Panc1 (cell line): ENCODE measurements at places on chromosomes 3 and 15. TPM values are rescaled to one million over a fixed set of nuclear protein-coding genes. Genes with fewer than 3 reads are reported as not detected.
A peak's percentile ranks its signal among the peaks of the same experiment; 100 is the strongest.

DNA sequence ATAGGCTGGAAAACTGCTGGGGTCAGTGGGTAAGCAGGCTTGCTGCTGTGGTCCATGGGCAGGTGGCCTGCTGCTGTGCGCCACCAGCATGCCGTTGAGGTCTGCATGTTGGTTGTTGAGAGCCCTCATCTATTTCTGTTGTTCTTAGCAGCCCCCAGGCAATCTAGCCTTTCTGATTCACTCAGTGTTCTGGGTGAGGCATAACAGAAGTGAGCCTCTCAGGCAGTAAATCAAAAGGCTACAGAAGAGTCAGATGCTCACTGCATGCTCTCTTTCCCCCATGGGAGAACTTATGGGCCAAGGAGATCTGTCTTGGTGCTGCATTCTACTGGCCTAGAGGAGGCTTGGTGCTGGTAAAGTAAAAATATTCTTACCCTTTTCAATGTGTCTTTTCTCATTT is 67.8 kb upstream of the ATP10A start:
- no peaks in the 10 kb centered on the region for H3K4me1 ChIP-seq
- no peak overlapping the region for H3K4me3 ChIP-seq
- H3K27me3 ChIP-seq, result no peaks in the 10 kb centered on the region
- H3K27ac ChIP-seq, result no peak overlapping the region
- DNase-seq, result no peak

DNA sequence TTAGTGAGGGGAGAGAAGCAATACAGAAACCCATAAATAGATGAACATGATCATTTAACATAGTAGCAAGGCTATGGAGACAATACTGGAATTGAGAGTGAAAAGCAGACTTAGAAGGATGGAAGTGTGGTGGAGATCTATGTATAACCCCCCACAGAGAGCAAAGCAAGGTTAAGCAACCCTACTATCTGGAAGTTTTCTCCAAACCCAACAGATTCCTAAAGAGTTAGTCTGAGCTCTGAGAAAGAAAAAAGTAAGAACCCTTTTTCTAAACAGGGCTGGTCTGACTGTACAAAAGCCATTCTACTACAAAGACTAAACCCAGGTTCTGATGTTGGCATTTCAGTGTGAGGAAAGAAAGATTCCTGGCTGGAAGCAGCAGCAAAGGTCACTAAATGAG is 153.2 kb downstream of the WNT5A start:
- H3K4me3 ChIP-seq, result no peak overlapping the region
- no peaks in the 10 kb centered on the region for H3K4me1 ChIP-seq
- H3K27me3 ChIP-seq, result no peaks in the 10 kb centered on the region
- no peaks in the 10 kb centered on the region for H3K36me3 ChIP-seq

The ERICH6 gene
- 0.28 TPM for total RNA-seq

GRCh38 chr3:146496726-146497125 is 27.4 kb upstream of the PLSCR2 start:
- H3K4me1 ChIP-seq, result no peaks in the 10 kb centered on the region
- H3K27ac ChIP-seq, result no peak overlapping the region
- no peaks in the 10 kb centered on the region for H3K36me3 ChIP-seq

The PRICKLE2 gene
- total RNA-seq, result 0.26 TPM

The GOLGA8Q gene
- 1.1 TPM for total RNA-seq

The LRRIQ4 gene
- not detected for total RNA-seq

The MASP1 gene
- not detected for total RNA-seq

GRCh38 chr3:111821891-111822290 is 37.2 kb upstream of the PHLDB2 start:
- DNase-seq, result no peak
- no peaks in the 10 kb centered on the region for H3K27me3 ChIP-seq
- no peak overlapping the region for H3K4me3 ChIP-seq
- no peaks in the 10 kb centered on the region for H3K36me3 ChIP-seq
- no peaks in the 10 kb centered on the region for H3K4me1 ChIP-seq

The SERPINI1 gene
- total RNA-seq, result 8.0 TPM

GRCh38 chr15:32957219-32957618 is 237.3 kb downstream of the FMN1 start:
- H3K4me1 ChIP-seq, result no peaks in the 10 kb centered on the region
- no peak overlapping the region for H3K27ac ChIP-seq
- no peaks in the 10 kb centered on the region for H3K36me3 ChIP-seq
- no peaks in the 10 kb centered on the region for H3K27me3 ChIP-seq
- no peak overlapping the region for H3K4me3 ChIP-seq

GRCh38 chr3:159839561-159840379 is 148.9 kb upstream of the IL12A start:
- no peaks in the 10 kb centered on the region; the same call in 1 of the 2 replicates for H3K4me1 ChIP-seq
- H3K4me3 ChIP-seq, result no peak within 1 kb of the TSS
- H3K27ac ChIP-seq, result no peak within 1 kb of the TSS
- H3K27me3 ChIP-seq, result no peaks in the 10 kb centered on the region
- no peaks in the 10 kb centered on the region for H3K36me3 ChIP-seq

The TBC1D2B gene
- total RNA-seq, result 59.3 TPM

The ADAMTS17 gene
- total RNA-seq, result 1.6 TPM

The SEMA6D gene
- 0.03 TPM for total RNA-seq

GRCh38 chr3:36380221-36381031 is at the start of gene STAC:
TSS of gene STAC (plus strand) at chr3:36380504. CDS start at chr3:36380644, 140 bp downstream.
- no peaks in the 10 kb centered on the region for H3K27me3 ChIP-seq
- DNase-seq, result no peak
- no peaks in the 10 kb centered on the region for H3K36me3 ChIP-seq
- peaks cover 3% of the 10 kb centered on the region; the same call in 1 of the 2 replicates for H3K4me1 ChIP-seq
- peak within 1 kb of the TSS; percentile 89 for H3K4me3 ChIP-seq
- peak within 1 kb of the TSS; percentile 77 for H3K27ac ChIP-seq

- 0 out of 2 replicates have a peak, but pooled peaks cover 4% of the 10 kb centered on the region for H3K36me3 ChIP-seq
- DNase-seq, result no peak
- H3K4me3 ChIP-seq, result no peak overlapping the region
- H3K4me1 ChIP-seq, result no peaks in the 10 kb centered on the region
These were observed 60.8 kb upstream of the SKIL start for GRCh38 chr3:170296703-170297102.

The LRRC3B gene
- total RNA-seq, result not detected

GRCh38 chr15:61527836-61528580 is 298.9 kb upstream of the RORA start:
- no peak overlapping the region for H3K27ac ChIP-seq
- no peaks in the 10 kb centered on the region for H3K27me3 ChIP-seq
- H3K4me1 ChIP-seq, result no peaks in the 10 kb centered on the region
- no peak for DNase-seq

DNA sequence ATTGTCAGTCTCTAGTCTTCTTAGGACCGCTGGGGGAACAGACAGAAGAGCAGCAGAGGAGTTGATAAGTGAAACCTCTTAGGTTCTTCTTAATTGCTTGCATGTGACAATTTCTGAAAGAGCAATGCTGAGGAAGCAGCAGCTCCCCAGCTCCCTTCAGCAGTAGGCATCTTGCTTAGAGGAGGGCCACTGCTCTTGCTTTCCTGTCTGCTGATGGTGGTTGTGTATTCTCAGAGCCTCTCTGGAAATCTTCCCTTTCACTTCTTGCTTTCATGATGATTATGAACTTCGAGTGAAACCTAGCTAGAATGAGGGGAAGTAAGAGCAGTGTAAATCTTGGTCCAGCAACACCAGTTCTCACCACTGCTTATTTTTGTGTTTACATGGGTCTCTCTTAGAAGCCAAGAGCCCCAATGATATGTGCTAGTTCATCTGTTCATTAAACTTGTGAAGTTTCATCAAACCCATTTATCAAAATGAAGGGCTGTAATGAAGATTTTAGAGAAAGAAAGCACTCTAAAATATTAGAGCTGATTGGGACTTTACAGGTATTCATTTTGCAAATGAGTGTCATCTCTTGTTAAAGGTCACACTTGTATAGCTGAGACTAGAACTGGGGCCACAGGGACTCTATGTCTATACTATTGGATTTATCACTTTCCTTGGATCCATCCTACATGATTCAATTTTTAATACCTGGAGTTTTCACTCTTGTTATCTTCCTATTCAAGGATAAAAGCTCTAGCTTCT is 246.7 kb downstream of the LPP start:
- no peaks in the 10 kb centered on the region; the same call in 1 of the 2 replicates for H3K4me1 ChIP-seq
- no peak overlapping the region for H3K27ac ChIP-seq

DNA sequence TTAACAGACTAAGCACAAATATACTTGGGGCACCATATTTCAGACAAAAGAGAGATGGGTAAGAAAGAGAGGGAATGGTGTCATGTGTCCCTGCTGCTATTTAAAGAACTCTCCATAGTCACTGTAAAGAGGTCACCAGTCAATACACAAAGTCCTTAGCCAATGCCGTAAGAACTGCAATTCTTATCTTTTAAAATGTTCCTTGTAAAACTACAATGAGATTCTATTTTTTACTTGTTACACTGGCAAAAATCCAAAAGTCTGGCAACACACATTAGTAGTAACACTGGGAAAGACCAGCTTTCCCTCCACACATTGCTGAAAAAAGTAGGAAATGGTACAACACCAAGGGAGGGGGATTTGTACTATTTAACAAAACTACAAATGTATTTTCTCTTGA is 189.4 kb downstream of the TBC1D5 start:
- H3K27me3 ChIP-seq, result no peaks in the 10 kb centered on the region
- H3K27ac ChIP-seq, result no peak overlapping the region
- H3K4me1 ChIP-seq, result no peaks in the 10 kb centered on the region
- H3K36me3 ChIP-seq, result no peaks in the 10 kb centered on the region
- DNase-seq, result no peak
- no peak overlapping the region for H3K4me3 ChIP-seq

GRCh38 chr3:120404876-120405275 is 45.9 kb downstream of the FSTL1 start:
- H3K27me3 ChIP-seq, result no peaks in the 10 kb centered on the region
- no peak overlapping the region for H3K4me3 ChIP-seq
- no peak for DNase-seq
- H3K4me1 ChIP-seq, result no peaks in the 10 kb centered on the region

The GOLGA6L9 gene
- 5.8 TPM for total RNA-seq

DNA sequence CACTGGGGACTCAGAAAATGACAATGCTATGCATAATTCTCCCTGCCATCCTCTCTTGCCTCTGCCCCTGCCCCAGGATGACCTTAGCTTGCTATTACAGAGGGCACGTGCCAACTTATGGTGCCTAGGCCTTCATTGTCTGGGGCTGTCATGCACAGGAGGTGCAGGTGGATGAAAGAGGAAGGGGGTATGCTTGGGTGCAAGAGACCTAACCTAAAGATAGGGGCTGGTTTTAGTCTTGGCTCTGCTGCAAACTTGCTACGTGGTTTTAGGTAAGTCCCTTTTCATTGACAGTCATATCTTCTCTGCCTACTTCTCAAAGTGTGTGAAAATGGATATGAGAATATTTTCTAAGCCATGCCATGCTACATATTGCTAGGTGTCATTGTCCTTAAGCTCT is 161.3 kb downstream of the EPHB1 start:
- no peaks in the 10 kb centered on the region for H3K36me3 ChIP-seq
- H3K27me3 ChIP-seq, result no peaks in the 10 kb centered on the region; the same call in 1 of the 2 replicates
- no peak overlapping the region for H3K27ac ChIP-seq

- DNase-seq, result no peak
- H3K4me3 ChIP-seq, result no peak overlapping the region
- H3K36me3 ChIP-seq, result no peaks in the 10 kb centered on the region
These were observed 1030.2 kb downstream of the MCTP2 start for GRCh38 chr15:95261546-95261945.

- no peak for DNase-seq
- H3K4me3 ChIP-seq, result no peak overlapping the region
- no peaks in the 10 kb centered on the region for H3K36me3 ChIP-seq
- H3K27me3 ChIP-seq, result no peaks in the 10 kb centered on the region
These were observed 190.0 kb downstream of the CACNA2D3 start for GRCh38 chr3:54312156-54312899.

The RYR3 gene
- total RNA-seq, result not detected

DNA sequence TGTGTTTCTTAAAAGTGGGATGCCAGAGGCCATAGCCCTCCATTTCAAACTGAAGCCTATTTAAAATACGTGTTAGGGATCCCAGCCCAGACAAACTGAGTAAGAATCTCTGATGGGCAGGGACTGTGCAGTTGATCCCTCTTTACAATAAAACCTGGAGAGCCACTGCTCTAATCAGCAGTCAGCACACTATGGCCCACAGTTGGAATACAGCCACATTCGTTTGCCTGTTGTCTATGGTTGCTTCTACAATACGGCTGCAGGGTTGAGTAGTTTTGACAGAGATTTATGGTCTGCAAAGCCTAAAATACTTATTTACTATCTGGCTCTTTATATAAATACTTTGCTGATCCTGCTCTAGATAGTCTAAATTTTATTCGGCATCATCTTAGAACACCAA is 32.4 kb downstream of the TJP1 start:
- no peaks in the 10 kb centered on the region for H3K27me3 ChIP-seq
- no peak overlapping the region for H3K27ac ChIP-seq
- no peaks in the 10 kb centered on the region for H3K4me1 ChIP-seq

GRCh38 chr15:48915861-48916260 is 37.9 kb downstream of the EID1 start:
- H3K27ac ChIP-seq, result no peak overlapping the region
- H3K27me3 ChIP-seq, result no peaks in the 10 kb centered on the region
- H3K36me3 ChIP-seq, result no peaks in the 10 kb centered on the region
- no peak overlapping the region for H3K4me3 ChIP-seq
